Activated gamma-delta T cell treated with Interleukin-2 at 50 U/mL for 16 hours (primary cell): ENCODE measurements at places on chromosomes 13 and 19.
A peak's percentile ranks its signal among the peaks of the same experiment; 100 is the strongest.

- DNase-seq = no peak
These were observed 14.7 kb downstream of the C13orf46 start for GRCh38 chr13:113959198-113959597.

DNA sequence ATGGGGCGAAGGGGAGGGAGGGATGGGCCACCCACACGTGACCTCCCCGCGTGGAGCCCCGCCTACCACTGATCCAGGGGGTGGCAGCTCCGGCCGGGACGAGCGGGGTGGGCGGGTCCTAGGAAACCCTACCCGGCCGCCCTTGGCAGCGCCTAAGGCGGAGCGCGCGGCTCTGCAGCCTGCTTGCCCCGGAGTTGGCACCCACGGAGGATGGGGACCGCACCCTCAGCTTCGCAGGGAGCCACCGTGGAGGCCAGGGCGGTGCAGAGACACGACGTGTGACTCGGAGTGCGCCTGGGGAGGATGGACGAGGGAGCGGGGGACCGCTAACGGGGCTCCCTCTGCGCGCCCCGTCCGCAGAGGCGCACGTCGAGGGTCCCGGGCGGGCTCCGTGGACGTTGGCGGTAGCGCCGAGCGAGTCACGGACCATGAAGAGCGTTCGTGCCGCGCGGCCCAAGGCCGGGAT lies at the start of gene RGS9BP:
Gene RGS9BP (plus strand): TSS at position 129 of the 466 bp plus-strand sequence. CDS start 416 bp downstream, outside the sequence.
- DNase-seq = peak; percentile 51

- no peak for DNase-seq
These were observed 183.2 kb downstream of the TUBA3C start for GRCh38 chr13:18998389-18998788.

DNA sequence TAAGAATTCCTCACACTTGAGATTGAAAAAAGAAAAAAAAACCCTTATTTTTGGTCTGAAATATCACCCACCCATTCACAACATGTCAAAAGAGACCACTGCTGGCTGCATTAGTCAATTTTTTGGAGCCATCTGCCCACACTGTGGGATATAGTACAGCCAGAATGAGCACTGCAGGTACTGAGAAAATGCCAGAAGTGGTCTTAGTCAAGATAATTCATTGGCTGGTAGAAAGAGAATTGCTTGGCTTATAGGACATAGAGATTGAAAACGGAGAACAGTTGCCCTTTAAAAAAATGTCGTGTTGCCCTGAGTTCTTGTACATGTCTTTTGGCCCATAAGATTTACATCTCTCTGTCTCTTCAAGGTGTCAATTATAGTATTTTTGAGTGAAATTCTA lies 1899.5 kb downstream of the OLFM4 start:
- DNase-seq = no peak

GRCh38 chr19:49570138-49570856 lies 10.1 kb downstream of the NOSIP start:
- DNase-seq = peak; percentile 72
